ENCODE measurements at places on chromosomes 5 and 9.

GRCh38 chr9:70352802-70353201 is 61.7 kb downstream of the KLF9 start:
- peak; percentile 38 for DNase-seq

GRCh38 chr9:133612051-133612450 is 2.9 kb upstream of the FAM163B start:
- DNase-seq = no peak

GRCh38 chr9:23254404-23255184 is 571.4 kb downstream of the ELAVL2 start:
- DNase-seq = no peak

DNA sequence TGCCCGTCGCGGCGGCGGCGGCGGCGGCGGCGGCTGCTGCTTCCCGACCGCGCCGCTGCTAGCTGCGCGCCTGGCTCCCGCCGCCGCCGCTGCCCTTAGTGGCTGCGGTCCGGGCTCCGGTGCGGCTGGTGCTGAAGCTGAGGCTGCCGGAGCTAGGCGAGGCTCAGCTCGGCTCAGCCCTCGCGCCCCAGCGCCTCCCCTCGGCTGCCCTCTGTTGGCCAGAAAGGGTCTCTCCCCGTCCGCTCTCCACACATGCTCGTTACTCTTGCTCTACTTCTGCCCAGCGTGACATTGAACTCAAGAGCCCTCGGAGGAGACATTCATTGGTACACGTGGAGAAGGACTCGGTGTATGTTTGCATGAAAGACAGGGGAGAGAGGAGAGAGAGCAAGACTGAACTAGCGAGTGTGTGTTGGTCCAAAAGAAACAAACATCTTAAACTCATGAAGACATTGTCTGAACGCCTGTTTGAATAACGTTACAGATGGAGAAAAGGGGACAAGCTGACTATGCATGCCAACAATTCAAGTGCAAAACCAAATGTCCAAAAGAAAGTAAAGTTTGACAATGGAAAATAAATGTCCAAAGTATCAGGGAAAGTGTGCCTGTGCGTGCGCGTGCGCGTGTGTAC is at the start of gene HCN1:
Gene HCN1, minus strand, starts transcription at position 175 of the 631 bp plus-strand sequence.
- peak; percentile 83 for DNase-seq

- DNase-seq = no peak
Observed at GRCh38 chr5:111745075-111745739, 11.8 kb downstream of the NREP start.

- no peak for DNase-seq
Observed at GRCh38 chr5:100469767-100470166, 65.4 kb upstream of the FAM174A start.

DNA sequence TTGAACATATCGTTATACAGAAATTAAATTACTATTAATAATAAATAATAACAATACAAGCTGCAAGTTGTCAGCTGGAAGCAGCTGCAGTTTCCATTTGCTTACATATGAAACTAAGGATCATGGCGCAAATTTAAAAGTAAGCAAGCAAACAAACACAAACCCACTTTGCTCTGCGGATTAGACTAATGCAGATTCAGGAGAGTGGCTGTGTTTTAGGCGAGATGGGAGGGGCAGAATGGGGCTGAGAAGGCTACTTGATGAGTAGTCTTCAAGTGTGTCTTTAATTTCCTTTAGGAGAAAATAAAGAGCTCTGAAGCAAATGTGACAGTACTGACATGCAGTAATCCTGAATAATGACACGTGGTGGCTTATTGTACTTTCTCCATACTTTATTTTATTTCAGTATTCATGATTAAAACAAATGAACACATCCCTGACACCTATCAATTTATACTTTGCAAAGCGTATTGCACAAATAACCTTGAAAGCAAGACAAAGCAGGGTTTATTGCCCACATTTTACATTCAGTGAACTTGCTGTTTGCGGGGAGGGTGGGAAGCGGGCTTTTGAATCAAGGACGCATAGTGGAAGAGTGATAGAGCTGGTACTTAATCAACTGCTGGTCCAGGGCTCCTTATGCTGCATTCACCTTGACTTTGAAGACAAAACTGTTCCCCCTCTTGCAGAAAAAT is 221.4 kb upstream of the TRIM32 start:
- no peak for DNase-seq

GRCh38 chr5:32190095-32190494 is 16.0 kb upstream of the GOLPH3 start:
- DNase-seq = no peak

DNA sequence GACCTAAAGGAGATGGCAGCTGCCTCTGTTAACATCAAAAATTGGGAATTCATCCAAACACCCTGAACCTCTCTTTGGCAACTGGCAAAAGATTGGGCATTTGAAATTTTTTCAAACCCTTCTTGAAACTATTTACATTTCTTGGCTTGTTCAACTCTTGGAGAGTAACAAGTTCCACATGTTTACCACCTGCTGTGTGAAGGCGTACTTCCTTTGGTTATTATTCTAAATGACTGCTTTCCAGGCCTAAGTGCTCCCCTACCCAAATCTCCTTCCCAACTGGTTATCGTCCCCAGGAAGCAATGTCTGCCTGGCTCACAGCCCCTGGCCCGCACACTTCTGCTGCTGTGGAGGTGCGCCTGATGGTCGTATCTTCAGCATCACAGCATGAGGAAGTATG is 422.7 kb downstream of the DMAC1 start:
- no peak for DNase-seq

DNA sequence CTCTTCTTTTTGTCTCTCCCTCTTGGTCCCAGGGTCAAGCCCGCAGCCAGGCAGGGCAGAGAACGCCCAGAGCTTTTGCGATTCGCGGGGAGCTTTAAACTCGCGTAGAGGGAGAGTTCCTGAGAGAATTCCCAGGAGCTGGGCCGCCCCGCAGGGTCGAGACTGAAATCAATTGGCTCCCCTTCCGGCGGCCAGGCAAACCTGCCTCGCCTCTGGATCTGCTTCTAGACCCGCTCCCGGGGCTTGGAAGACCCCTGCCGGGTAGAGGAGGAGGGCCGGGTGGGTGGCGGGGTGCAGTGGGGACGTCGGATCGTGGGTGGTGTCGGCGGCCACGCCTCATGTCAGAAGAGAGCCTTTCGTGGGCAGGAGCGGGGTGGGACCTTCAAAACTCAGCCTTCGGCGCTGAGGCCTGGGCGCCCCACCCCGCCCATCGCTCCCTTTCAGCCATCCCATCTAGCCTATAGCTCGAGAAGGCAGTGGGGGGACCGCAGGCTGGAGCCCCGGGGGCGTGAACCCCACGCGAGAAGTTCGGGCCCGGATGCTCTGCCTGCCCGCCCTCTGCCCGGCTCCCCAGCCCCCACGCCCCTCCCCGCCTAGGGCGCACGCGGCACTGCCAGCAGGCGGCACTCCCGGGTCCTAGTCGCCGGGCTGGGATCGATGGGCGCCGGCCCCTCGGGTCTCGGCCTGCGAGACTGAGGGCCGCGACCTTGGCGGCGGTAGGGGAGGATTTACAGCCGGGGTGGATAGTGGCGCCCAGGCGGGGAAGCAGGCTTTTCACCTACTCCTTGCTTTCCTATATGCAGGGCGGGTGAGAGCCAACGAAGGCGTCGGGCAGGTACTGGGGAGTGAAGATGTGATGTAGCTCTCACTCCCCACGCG is 6.1 kb downstream of the PRDM6 start:
- no peak for DNase-seq

- no peak for DNase-seq
Observed at GRCh38 chr9:83706676-83707517, 861 bp downstream of the UBQLN1 start.

DNA sequence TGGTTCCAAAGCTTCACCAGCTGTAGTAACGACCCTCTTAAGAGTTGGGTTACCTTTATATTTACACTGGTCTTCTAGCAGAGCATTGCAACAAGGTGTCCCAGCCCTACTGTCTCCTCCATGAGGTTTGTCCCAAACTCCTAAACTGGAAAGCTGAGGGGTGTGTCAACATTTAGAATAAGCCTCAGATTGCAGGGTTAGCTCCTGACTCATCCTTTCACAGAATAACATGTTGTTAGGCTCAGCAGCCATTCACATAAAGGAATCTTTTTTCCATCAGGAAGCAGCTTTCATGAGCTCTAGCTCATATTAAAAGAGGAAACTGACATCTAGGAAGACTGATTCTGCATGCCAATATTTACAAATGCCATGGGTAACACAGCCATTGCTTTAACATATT is 238.7 kb downstream of the EFNA5 start:
- no peak for DNase-seq

- no peak for DNase-seq
Observed at GRCh38 chr5:157150995-157151394, 8.3 kb upstream of the MED7 start.

GRCh38 chr5:96733771-96734500 is 71.8 kb downstream of the CAST start:
- no peak for DNase-seq

- no peak for DNase-seq
Observed at GRCh38 chr9:105281926-105282325, 37.5 kb downstream of the SLC44A1 start.

GRCh38 chr9:124205686-124206352 is 51.9 kb upstream of the NEK6 start:
- no peak for DNase-seq

DNA sequence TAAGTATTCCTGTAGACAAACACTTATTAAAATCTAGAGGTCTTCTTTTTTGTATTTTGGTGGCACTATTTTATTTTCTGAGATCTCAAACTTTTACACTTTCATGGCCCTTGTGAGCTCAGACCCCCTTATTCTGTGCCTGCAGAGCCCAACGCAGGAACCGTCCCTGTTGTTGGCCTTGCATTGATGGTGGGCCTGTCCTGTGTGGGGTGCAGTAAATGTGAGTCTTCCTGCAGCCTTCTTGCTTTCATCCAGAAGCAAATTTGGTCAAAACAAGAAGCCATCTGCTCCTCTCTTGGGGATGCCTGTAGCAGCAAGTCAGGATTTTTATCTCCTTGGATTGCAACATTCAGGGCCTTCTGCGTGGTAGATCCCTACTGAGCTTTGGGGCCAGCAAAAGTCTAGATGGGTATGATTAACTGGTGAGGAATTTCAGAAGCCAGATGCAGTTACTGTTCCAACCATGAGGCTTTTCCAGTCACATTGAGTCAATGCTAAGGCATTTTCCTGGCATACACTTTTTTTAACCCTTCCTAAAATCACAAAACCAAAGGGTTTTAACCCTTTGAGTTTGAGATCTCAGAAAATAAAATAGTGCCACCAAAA is 31.7 kb downstream of the BASP1 start:
- DNase-seq = no peak

GRCh38 chr9:129434187-129434586 is 186.7 kb downstream of the C9orf50 start:
- no peak for DNase-seq
